Activated T-cell treated with anti-CD3 and anti-CD28 coated beads, Interleukin-2, amount 50 U/mL, for 72 hours (primary cell): ENCODE measurements at places on chromosomes 11 and 22. TPM values are rescaled to one million over a fixed set of nuclear protein-coding genes. Genes with fewer than 3 reads are reported as not detected.

The ARHGAP20 gene
- total RNA-seq = 0.12 TPM

GRCh38 chr22:50497093-50497492, 10.4 kb downstream of the LMF2 start:
- DNase-seq = no peak

The TIGD3 gene
- 1.3 TPM for total RNA-seq

GRCh38 chr22:44664149-44664548, 37.9 kb upstream of the PRR5 start:
- peak; percentile 62 for DNase-seq

The CABP7 gene
- total RNA-seq = 0.09 TPM

The SFI1 gene
- total RNA-seq = 342 TPM

- DNase-seq = no peak
These were observed 110.2 kb downstream of the RBFOX2 start for GRCh38 chr22:35918456-35918855.

DNA sequence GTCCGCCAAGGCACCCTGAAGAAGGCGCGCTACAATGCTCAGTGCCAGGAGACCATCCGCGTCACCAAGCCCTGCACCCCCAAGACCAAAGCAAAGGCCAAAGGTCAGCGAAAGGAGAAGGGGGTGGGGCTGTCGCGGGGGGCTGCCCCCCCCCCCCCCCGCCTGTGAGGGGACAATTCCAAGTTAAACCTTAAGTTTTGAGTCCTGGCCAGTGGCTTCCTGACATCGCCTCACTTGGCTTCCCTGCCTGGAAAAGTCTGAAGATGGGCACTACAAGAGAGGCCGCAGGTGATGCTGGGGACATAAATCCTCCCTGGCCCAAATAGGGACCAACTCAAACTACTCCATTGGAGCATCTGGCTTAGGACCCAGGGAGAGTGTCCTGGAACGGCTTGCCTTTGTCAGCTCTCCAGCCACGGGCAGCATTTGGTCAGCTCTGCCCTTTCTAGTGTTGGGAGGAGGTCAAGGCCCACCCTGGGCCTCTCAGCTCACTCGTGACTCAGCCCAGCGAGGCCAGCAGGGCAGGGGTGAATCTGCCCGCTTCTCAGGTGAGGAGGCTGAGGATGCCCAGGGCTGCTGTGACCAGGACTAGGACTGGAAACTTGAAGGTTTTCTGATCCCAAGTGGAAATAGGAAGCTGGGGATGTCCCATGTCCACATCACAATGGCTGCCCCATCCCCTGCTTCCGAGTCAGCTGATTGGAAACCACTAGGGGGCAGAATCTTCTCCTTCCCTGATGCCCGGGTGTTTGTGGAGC, 1.4 kb downstream of the MDK start:
- DNase-seq = no peak

DNA sequence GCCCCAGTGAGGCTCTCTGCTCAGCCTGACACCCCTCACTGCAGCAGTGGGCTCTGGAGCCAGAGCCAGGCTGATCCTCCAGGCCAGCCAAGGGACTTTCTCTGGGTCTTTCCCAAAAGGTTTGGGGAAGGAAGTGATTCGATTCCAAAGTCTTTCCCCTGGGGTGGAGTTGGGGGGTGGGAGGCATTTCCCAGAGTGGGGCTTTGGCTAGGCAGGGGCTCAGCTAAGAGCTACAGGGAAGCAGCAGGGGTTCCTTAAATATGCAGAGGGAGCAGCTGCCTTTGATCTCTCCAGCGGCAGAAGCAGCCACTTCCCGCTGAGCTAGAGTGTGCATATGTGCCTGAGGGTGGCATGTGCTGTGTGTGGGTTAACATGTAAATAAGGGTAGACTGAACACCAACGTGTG, 192.9 kb downstream of the INSC start:
- no peak for DNase-seq

The CEND1 gene
- 1.6 TPM for total RNA-seq

DNA sequence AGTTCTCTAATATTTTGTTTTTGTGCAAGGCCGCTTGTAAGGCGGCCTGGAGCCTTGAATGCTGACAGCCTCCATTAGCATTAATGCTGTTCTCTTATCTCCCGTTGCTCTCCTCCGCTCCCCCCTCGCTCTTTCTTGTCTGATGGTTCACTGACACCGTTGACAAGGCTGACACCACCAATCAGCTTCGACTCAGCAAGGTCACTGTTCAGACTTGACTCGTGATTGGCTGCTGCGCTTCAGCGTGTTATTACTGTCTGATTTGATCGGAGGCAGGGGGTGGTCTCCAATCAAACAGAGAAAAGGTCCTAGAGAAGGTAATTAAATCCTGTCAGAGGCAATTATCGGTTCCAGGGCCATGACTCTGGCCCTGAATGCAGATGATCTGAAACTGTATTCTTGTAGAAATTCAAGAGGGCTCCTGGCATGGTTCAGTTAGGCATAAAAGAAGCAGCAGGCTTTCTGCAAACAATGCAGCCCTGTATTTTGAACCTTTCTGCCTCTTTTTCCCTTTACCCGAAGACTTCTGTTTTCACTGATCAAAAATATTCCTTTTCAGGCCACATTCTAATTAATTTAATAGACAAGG, 49.3 kb upstream of the MPPED2 start:
- no peak for DNase-seq

DNA sequence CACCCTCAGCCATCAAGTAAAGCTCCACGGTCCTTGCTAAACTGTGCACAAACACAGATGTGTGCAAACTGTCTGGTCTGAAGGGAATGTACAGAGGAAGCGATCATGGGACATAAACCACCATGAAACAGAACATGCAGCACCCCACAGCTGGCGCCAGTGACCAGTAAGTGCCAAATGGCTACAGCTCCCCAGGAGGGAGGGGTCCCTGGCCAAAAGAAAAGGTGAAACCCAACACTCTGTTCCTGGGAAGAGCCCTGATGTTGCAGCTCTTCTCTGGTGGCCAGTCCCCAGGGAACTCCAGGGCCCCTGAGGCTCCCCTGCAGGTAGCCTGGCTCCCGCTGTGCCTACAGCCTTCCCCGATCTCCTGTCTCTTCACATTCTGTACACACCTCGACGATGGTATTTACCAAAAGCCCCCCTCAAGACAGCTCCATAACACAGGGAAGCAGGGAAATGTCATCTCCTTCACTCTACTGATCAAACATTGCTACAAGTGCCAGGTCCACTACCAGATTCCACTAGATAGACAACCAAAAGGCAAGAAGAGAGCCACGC, 2.9 kb downstream of the DGCR6L start:
- DNase-seq = no peak

DNA sequence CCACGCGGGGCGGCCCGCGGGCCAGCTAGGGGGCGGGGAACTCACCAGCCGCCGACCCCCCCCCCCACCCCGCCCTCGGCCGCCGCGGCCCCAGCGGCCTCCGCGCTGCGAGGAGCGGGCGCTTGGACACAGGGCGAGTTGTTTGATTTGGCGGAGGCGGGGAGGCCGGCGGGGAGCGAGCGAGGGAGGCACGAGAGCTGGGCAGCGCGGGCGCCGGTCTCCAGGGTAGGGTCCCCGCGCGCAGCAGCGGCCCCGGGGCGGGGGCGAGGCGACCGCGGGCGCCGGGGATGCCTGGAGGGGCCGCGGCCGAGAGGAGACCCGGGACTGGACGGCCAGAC, 64.4 kb downstream of the NAV2 start:
- DNase-seq = no peak

The BATF2 gene
- total RNA-seq = 0.31 TPM

GRCh38 chr11:33387581-33387980, 130.4 kb downstream of the HIPK3 start:
- DNase-seq = no peak

DNA sequence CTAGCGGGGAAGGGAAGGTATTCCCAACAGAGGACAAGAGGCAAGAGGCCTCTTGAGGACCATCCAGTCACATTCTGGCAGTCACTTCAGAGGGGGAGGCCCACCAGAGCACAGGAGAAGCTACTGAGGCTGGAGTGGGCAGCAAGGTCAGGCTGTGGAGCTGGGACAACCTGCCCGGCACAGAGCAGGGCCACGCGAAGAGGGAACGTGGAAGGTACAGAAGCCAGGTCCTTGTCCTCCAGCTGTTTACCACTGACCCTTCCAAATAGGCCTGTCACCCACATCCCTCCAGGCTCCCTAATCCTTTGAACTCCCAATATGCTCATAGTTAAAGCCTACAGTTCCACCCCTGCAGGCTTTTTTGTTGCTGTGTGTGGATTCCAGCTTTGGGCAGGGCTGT, 76.9 kb downstream of the IGLL1 start:
- DNase-seq = no peak

- DNase-seq = no peak
These were observed 788.8 kb upstream of the FAT3 start for GRCh38 chr11:91435694-91436395.

The NTM gene
- total RNA-seq = not detected

- DNase-seq = no peak
These were observed 16.8 kb upstream of the P2RY2 start for GRCh38 chr11:73201249-73201648.

The CALCA gene
- not detected for total RNA-seq

The CREB3L1 gene
- not detected for total RNA-seq

GRCh38 chr11:102946237-102946636, 9.3 kb downstream of the MMP13 start:
- no peak for DNase-seq

DNA sequence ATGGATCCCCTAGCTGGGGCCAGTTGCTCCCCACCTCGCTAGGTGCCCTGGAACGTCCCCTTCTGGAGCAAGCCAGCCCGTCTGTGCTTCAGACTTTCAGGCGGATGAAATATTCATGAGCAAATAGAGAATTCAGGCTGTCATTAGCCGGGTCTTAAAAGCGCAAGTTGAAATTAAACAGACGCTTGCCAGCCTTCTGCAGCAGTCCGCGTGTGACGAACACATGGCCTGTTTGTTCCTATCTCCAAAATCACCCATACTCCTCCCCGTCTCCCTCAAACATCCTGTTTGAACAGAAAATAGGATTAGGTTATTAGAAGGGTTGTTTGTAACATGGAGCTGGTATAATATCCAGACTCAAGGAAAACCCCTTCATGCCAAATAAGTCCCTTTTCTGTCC, 38.7 kb downstream of the MYO18B start:
- DNase-seq = no peak

- no peak for DNase-seq
These were observed 29.3 kb upstream of the SYT8 start for GRCh38 chr11:1805525-1805924.

The KCNQ1OT1 gene
- total RNA-seq = 0.35 TPM

- DNase-seq = no peak
These were observed 168.5 kb upstream of the BDNF start for GRCh38 chr11:27868709-27869108.

The C11orf42 gene
- not detected for total RNA-seq

- no peak for DNase-seq
These were observed 52.1 kb downstream of the SMCO4 start for GRCh38 chr11:93490996-93491618.

The ZP1 gene
- not detected for total RNA-seq

The MRGPRF gene
- total RNA-seq = not detected

- peak; percentile 2 for DNase-seq
These were observed 27.8 kb upstream of the AMOTL1 start for GRCh38 chr11:94740083-94741021.

The TMEM86A gene
- total RNA-seq = 1.0 TPM

DNA sequence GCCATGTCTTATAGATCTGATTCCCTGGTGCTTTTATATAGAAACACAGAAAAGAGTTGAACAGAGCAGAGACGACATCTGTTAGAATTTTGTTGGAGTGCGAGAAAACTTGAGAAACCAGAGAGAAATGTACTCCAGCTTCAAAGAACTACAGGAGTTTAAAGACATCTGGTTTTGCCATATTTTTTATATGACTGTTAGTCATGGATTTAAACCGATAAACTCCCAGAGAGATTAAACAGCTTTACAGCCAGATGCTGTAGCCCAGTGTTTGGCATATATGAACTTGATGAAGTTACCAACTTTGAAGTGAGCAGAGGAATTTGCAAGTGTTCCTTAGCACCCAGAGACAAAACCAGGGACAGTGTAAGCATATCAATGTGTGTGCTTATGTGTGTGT, 1083.1 kb downstream of the LRRC4C start:
- DNase-seq = no peak
